MCF 10A (cell line): ENCODE measurements at places on chromosomes 16 and 17.
A peak's percentile ranks its signal among the peaks of the same experiment; 100 is the strongest.

GRCh38 chr17:32161506-32162365, 19.4 kb downstream of the RHOT1 start:
- peak; percentile 23 for DNase-seq

DNA sequence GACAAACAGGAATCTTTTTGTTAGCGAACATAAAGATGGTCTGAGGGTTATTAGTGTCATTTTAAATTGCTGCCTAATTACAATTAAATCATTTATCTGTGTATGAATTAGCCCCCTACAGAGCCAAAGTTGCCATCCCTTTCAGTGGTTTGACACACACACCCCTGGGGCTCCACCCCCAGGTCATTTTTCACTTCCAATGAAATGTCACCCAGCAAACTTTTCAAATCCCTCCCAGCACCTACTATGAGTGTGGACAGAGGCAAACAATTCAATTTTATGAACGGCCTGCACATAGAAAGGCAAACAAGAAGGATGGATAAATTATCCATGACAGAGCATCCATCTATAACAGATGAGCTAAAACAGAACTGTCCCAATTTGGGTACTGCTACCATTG, 2.4 kb downstream of the MYH10 start:
- DNase-seq: peak; percentile 27

- DNase-seq: no peak
These were observed 11.4 kb downstream of the GGA2 start for GRCh38 chr16:23498863-23499262.

GRCh38 chr16:23801378-23801777, 34.4 kb upstream of the PRKCB start:
- DNase-seq: peak; percentile 70

DNA sequence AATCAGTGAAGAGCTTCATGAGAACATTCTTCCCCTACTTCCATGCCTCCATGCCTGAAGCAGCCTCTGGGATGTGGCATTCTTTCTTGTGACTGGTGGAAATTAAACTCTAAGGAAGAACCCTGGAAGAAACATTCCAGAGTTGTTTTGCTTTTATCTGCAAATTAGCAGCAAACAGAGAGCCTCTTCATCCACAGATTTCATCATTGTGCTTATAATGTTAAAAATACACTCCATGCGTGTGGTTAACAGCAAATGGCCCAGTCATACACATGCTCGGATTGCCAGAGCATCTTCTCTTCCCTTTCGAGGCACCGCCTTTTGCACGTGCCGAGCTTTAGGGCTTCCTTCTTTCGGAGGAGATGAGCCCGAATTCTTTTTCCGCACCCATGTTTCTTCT, 411.3 kb downstream of the SNX29 start:
- DNase-seq: no peak

DNA sequence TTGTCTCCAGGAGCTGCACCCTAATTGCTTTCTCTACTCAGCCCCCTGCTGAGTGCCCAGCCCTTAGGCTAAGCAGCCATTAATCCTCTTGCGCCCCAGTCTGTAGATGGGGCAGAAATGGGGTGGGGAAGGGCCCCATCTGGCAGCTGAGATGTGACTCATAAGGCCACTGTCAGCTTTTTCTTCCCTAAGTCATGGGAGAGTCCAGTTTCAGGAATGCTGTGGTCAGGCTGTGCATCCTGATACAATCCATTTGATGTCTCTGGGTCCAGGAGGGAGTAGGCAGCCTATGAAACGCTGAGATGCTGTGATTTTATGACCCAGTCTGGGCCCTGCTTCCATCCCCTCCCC, 12.3 kb downstream of the PLXDC1 start:
- peak; percentile 86 for DNase-seq

DNA sequence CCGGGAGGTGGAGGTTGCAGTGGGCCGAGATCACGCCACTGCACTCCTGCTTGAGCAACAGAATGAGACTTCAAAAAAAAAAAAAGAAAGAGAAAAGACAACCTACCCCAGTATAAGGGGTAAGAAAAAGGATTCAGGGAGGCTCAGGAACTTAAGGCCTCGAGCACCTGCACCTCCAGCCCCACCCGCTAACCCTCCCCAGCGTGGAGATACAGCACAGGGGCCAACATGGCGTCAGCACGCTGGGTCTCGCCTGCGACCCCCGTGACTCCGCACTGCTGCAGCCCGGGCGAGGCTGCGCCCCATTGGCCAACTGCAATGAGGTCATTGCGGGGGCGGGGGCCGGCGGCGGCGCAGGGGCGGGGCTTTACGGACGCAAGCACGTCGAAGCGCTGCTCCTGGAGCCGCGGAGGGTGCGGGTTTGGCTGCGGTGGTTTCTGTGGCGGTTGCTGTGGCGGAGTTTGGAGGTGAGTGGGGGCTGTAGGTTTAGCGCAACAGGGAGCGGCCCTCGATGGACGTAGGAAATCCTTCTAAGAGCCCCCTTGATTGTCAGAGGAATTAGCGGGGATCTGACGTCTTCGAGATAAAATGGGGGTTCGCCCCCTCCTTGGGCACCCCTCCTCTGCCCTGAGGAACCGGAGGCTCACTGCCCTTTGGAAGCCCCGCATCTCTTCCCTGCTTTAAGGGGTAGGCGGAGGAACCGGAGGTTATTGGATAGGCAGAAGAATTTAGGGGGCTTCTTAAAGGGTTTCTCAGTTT, at the start of gene ATP6V0A1:
Gene ATP6V0A1, plus strand, starts transcription at position 382 of the 759 bp plus-strand sequence. CDS start 2,017 bp downstream, outside the sequence.
- DNase-seq: peak; percentile 75

DNA sequence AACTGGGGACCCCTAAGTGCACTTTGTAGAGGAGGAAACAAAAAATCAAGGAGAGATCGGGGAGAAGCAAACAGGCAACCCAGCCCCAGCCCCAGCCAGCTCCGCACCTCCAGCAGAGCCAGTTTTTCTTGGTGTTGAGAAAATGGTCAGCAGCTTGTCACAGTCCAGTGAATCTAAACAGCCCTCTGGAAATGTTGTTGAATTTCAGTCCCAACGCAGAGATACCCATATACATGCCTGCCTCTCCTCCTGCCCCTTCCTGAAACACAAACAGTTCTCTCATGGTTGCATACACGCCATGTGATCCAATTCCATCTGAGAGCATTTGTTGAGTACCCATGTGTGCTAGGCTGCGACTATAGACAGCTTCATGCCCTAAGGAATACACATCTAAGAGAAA, 42.4 kb upstream of the LHX1 start:
- no peak for DNase-seq

- peak; percentile 58 for DNase-seq
These were observed 604 bp downstream of the PRR14 start for GRCh38 chr16:30651124-30652004.

DNA sequence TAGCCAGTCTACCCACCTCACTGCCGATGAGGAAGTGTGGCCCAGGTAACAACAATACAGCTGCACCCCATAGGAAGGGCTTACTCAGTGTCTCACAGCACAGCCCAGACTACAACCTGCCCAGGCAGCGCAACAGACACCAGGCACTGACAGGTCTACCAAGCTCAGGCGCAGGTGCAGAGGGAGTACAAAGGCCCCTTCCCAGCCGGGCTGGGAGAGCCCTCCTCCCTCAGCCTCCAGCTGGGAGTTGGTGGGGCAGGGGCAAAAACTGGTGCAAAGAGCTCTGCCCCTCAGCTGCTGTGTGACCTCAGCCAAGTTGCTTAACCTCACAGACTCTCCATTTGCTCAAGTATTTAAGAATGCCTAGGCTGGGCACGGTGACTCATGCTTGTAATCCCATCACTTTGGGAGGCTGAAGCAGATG, 112.6 kb upstream of the LHX1 start:
- DNase-seq: peak; percentile 31

GRCh38 chr16:67286441-67287235, 7.3 kb downstream of the PLEKHG4 start:
- DNase-seq: no peak

DNA sequence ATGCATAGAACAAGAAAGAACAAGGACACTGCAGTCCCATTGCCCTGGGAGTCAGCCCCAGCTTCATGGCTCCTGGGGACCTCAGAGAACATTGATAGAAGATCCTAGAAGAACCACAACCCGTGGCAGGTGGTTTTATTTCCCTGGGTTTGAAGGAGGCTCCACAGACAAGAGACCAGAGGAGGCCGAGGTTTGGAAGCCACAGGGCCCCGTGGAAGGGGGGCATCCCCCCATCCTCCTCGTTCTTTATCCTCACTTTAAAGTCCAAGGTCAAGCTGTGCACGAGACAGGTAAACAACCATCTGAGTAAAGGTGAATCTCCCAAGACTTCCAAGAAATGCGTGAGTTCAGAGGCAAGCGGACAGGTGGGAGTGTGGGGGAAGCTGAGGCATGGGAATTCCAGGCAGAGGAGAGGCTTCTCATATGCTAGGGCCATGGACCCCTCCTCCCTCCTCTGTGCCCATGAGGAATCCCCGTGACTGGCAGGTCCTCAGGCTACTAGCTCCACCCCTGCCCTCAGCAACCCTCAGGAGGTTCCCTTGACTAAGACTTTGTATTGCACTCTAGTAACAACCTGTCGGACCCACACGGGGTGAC, 849 bp upstream of the SULT1A1 start:
- no peak for DNase-seq

DNA sequence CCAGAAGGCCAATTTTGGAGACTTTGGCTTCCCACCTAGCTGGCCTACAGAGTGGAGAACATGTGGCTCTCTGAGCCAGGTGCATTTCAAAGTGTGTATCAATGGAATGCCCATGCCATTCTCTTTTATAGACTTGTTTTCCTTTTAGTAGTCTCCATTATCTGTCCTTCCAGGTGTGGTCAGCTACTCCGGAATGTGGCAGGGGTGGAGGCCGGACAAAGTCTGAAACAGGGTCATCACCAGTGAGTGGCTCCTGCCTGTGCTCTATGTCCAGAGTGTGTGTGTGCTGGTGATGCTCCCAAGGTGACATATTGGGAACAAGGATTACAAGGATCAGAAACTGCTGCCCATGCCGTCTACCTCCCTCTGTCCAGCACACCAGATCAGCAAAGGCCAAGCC, 3.8 kb upstream of the TMEM220 start:
- DNase-seq: no peak

- peak; percentile 86 for DNase-seq
These were observed at the start of gene ZNF598 for GRCh38 chr16:2009791-2010510. Gene ZNF598, minus strand, starts transcription at chr16:2009821.

DNA sequence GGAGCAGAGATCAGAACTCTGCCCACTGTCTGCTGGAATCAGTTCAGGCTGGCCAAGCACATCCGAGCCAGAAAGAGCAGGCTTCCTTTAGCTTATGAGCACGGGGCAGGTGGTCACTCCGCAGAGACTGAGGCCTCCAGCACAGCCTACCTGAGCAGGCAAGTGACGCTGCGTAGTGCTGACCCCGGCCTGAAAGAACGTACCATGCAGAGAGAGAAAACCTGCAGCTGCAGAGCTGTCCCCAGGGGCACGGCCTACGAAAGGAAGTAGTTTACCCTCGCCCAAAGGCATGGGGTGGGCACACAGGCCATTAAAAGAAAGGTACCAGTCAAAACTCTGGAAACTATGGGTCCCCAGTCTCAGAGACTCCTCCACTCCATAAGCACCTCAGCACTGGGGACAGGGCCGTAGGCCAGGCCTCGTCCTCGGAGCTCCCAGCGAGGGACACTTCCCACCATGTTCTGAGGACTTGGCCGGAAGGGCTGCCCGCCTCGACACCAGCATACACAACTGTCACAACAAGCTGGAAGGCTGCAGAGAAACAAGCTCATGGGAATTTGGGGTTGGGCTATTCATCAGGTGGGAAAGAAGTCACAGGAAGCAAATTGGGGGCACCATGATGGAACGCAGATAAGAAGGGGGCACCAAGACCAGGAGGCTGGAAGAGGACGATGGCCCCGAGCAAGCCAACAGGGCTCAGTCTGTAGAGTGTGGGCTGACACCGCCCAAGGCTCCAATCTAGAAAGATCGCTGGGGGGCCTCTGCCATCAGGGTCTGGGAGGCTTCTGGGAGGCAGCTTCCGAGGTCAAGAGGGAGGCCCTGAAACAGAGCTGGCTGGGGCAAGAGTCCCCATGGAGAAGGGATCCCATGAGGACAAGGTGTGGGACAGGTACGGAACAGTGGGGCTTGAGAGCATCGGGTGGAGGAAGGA, 21.2 kb downstream of the MEAK7 start:
- DNase-seq: no peak

GRCh38 chr16:71347146-71347545, 11.4 kb upstream of the CALB2 start:
- no peak for DNase-seq

DNA sequence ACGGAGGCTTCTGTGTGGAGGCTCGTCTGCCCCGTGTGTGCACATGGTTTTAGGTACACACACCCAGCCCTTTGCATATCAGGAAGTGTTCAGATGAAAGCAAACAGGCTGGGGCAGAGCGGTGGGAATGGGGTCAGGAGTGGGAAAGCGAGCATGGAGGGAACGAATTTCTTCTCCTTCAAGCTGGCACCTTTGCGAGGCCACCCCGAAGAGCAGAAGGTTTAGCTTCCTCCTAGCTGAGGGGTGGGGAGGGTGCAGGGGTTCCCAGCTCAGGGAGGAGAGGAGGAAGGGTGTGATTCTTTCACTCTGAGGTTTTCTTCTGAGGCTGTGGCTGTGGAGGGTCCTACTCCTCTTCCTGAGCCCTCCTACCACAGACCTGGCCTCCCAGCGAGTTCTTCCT, 83.6 kb downstream of the ABR start:
- no peak for DNase-seq

- DNase-seq: no peak
These were observed 8.0 kb upstream of the ZNF469 start for GRCh38 chr16:88374736-88375135.

DNA sequence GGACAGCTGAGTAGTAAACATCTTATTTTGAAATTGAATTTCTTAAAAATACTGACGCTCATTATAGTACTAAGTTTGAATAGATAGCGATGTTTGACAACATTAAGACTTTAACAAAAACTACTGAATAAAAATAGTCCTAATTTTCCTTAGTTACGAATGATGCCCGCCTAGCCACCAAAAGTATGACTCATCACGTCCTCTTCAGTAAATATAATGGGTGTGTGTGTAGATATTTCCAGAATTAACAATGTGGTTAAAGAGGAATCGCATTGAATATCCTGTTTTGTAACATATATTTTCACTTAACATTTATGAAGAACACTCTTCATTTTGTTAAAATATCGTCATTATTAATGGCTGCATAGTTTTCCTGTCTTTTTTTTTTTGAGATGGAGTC, 187.6 kb downstream of the MYO1D start:
- DNase-seq: no peak

DNA sequence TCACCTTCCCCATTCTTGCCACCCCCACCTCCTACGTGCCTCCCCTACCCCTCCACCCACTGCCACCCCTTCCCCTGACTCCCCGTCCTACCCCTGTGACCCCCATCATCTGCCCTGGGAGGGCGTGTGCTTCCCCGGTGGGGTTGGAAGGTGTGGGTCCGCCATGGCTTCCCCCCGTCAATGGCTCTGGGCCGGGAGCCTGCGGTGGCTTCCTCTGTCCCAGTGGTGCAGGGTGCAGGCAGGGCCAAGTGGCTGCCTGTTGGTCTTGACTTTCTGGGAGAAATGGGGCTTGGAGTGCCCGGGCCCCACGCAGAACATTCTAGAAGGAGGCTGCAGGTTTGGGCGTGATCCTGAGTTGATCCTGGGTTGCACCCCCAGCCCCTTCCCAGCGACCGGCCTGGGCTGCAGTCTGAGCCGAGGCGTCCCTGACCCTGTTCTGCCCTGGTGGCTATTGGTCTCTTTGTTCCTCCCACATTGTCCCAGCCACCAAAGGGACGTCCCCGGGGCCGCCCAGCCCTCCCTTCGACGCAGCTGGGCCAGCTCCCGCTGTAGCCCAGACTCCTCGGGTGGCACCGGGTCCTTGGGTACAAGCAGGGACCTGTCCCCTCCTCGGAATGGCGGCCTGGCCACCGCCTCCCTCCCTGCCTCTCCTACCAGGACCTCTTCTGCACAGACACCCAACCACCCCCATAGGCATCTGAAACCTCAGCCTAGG, 25.7 kb downstream of the GSE1 start:
- DNase-seq: no peak

GRCh38 chr16:29927070-29927905, 1.3 kb upstream of the KCTD13 start:
- no peak for DNase-seq

GRCh38 chr16:79124016-79124756, 476.4 kb downstream of the MAF start:
- no peak for DNase-seq
